Dermis microvascular lymphatic vessel endothelial cell (primary cell): ENCODE measurements at places on chromosomes 7 and 10. TPM values are rescaled to one million over a fixed set of nuclear protein-coding genes. Genes with fewer than 3 reads are reported as not detected.

- no peak for DNase-seq
These were observed 2.4 kb downstream of the SLIT1 start for GRCh38 chr10:97183314-97183713.

- no peak for DNase-seq
These were observed 3.3 kb upstream of the ZNF746 start for GRCh38 chr7:149500910-149501309.

DNA sequence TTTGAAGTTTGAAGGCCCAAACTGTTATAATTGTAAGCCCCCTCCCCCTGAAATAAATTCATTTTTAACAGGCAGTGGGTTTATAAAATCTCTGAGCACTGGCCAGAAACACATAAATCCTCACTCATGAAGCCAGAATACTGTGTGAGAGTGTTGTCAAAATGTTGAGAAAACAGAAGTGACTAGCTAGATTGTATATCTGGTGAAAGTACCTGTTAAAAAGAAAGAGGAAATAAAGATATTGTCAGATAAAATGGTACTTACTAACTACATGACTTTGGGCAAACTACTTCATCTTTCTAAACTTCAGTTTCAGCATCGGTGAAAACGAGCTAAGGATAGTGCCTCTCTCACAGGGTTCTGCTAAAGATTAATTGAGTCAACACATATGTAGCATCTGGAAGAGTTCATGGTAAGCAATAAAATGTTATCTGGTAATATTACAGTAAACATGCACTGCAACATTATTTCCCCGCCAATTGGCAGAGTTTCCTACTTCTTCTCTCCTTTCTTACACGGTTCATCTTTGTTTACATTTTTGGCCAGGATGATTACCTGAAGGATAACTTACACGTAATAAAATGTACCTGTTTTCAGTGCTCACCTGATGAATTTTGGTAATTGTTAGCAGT is 202.5 kb upstream of the CHRM2 start:
- DNase-seq = no peak

DNA sequence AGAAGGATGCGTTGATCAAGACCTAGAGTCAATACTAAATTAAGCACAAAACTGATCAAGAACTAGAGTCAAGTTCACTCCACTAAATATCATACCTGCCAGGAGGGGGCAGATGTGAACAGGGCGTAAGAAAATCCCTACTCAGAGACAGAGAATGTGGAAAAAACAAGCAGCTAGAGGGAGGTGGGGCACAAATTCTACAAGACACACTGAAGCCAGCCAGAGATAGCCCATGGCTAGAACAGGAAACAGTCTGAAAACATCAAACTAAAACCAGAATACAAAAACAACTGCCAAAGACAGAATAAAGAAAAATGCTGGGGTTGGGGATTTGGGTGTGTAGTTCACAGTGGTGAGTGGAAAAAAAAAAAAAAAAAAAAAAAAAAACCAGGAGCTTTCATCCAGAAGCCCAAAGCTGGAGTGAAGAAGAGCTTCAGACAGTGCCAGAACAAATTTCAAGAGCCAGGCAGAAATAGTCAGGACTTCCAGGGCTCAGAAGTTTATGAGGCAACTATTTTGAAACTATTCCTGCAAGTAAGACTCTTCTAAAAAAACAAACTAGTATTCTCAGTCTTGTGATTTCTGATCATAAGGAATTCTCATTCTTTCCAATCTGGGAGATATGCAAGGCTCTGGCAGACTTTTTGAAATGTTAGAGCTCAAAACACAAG is 118.3 kb downstream of the CCDC71L start:
- peak; percentile 97 for DNase-seq

DNA sequence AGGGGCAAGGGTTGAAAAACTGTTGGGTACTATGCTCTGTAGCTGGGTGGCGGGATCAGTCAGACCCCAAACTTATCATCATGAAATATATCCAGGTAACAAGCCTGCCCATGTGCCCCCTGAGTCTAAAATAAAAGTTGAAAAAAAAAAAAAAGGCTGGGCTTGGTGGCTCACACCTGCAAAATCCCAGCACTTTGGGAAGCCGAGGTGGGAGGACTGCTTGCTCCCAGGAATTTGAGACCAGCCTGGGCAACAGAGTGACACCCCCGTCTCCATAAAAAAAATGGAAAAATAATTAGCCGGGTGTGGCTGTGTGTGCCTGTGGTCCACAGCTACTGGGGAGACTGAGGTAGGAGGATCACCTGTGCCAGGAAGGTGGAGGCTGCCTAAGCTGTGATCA is 83.5 kb downstream of the VIPR2 start:
- DNase-seq = no peak

DNA sequence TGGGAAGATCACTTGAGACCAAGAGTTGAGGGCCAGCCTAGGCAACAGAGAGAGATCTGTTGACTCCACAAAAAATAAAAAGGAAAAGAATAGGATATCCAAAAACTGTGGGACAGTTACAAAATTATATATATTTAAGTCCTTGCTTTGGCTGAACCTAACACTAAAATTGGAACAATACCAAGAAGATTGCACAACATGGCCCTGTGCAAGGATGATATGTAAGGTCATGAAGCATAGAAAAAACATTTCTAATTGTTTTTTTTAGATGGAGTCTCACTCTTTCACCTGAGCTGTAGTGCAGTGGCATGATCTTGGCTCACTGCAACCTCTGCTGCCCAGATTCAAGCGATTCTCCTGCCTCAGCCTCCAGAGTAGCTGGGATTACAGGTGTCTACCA is 139.0 kb downstream of the TPST1 start:
- peak; percentile 64 for DNase-seq

- DNase-seq = no peak
These were observed at the start of gene CDHR1 for GRCh38 chr10:84194424-84195043. Gene CDHR1 (plus strand): TSS chr10:84194537. CDS start chr10:84194761, 224 bp downstream.

DNA sequence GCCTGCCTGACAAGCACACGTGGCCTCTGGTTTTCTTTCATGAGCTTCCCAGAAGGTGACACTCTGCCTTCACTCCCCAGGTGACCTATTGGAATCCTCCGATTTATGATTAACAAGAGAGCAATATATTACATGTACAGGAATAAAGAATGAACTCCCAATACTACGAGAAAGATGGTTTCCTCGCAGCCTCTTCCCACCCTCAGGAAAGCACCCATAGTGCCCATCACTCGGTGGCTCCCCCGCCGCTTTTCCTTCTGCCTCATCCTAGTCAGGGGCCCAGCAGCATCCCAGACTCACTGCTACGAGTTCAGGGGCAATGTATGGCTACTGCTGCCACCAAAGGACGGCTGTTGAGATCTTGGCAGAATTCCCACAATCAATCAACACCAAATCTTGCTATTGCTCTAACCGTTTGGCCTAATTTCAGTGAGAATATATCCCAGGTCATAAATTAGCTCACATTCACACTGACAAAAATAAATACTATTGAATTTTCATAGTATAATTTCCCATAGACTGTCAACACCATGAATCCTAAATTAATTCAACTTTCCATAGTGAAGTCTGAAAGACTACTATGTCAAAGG is 196.3 kb downstream of the TNS3 start:
- DNase-seq = no peak

GRCh38 chr7:151796091-151796870 is 80.6 kb downstream of the PRKAG2 start:
- DNase-seq = peak; percentile 57

GRCh38 chr10:93435621-93436397 is 46.3 kb downstream of the MYOF start:
- peak; percentile 70 for DNase-seq

DNA sequence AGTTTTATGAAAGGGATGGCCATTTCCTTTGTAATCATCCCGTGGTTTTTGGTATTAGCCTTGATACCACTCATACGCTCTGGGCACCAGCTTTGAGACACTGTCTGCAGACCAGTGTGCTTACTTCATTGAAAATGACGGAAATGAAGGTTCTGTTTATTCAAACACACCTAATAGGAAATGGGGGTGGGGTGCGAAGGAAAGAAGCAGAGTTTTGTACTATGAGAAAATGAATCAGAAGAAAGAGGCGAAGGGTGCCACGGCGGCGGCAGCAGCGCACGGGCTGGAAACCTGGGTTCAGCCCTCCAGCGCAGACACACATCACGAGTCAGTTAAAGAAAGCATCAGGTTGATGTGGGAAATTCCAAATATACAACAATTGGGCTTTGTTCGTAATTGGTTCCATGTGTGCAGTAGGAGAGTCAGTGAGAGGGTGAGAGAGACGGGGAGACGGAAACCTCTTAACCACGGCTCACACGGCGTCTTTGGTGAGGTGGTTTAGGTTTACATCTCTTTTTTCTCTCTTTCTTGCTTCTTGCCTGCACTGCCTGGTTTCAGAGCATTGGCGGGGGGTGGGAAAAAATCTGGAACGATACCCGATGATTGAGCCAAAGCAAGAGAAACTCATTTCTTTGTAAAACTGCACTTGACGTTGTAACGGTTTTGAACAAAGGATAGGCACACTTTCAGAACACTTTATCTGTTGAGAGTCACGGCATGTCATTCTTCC is 321.2 kb downstream of the FRMD4A start:
- DNase-seq = peak; percentile 64

- no peak for DNase-seq
These were observed 40.2 kb upstream of the ATXN7L1 start for GRCh38 chr7:105916603-105917002.

DNA sequence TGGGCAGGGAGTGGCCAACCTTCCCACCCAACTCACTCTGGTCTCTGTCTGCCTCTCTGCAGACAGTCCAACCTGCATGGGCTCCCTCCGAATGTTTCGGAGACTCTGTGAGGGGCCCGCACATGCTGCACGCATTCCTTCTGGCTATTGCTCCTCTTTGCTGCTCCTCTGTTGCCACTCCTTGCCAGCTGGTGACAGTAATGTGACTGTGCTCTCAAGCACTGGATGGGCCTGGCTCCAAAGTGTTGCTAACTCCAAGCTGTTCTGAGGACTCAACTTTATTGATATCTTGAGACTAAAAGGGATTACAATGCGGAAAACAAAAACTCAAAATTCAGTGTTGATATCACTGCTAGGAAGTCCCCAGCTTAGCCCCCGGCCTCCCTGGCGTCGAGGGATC is 105.4 kb upstream of the KIF5B start:
- no peak for DNase-seq

DNA sequence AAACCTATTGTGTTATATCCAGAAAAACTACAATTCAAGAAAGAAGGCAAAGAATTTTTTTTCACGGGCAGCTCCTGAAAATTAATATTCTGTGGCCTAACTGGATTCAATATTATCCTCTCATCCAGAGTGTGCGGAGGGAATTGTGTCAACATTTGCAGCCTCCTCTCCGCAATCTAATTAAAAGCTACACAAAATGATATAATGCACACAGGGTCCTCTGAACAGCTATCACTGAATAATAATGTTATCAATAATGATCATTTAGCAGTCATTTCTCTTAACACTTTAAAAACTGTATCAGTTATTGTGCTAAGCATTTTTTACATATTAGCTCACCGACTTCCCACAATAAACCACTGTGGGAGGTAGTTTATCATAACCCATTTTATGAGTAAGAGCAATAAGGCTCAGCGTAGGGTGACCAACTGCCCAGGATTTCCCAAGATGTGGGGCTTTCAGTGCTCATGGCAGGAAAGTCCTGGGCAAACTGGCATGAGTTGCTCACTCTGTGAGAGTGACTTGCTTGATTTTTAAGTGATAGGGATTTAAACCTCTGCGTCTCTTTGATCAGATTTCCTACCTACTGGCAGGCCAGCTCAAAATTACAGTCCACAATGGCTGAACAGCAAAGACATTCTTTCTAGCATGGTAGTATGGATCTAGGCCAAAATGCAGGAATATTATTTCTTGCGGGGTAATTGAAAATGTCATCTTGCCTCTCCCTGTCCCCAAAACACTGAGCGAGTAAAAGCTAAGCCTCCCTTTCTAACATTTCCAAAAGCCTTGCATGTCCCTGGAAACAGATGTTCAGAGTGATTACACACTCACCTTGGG is 65.7 kb downstream of the AOAH start:
- DNase-seq = peak; percentile 49

- DNase-seq = no peak
These were observed 178.6 kb downstream of the CXCL12 start for GRCh38 chr10:44206127-44206818.

- DNase-seq = no peak
These were observed 58.7 kb downstream of the INPP5F start for GRCh38 chr10:119784340-119785067.

GRCh38 chr10:112801004-112801403 is 149.0 kb upstream of the TCF7L2 start:
- DNase-seq = no peak

- DNase-seq = no peak
These were observed 79.0 kb downstream of the AUTS2 start for GRCh38 chr7:69677054-69677852.

- DNase-seq = peak; percentile 30
These were observed 84.0 kb upstream of the BTBD16 start for GRCh38 chr10:122186816-122187810.

GRCh38 chr10:103493362-103493915 is at the start of gene NEURL1:
Gene NEURL1 (plus strand): TSS chr10:103493705. CDS start chr10:103494388, 683 bp downstream.
- DNase-seq = no peak

- DNase-seq = no peak
These were observed 141.8 kb downstream of the C7orf25 start for GRCh38 chr7:42770114-42770513.

Gene DMBT1
- not detected in 2 replicates for total RNA-seq

Gene IFIT2
- 6.5 and 27.3 TPM in 2 replicates for total RNA-seq

Gene OR6B1
- total RNA-seq = not detected in 2 replicates

Gene CSGALNACT2
- 5.5 and 6.8 TPM in 2 replicates for total RNA-seq

Gene ARHGEF5
- 0.13 and 0.38 TPM in 2 replicates for total RNA-seq

Gene SFR1
- 3.5 and 4.9 TPM in 2 replicates for total RNA-seq

Gene CHRM2
- total RNA-seq = not detected in 2 replicates

Gene GAD2
- total RNA-seq = not detected in 2 replicates

Gene PPP1R17
- total RNA-seq = not detected in 2 replicates

Gene RNF32
- total RNA-seq = 0.25 and 0.26 TPM in 2 replicates

Gene FBXL13
- 0.13 and 0.39 TPM in 2 replicates for total RNA-seq
